Activated T-cell treated with anti-CD3 and anti-CD28 coated beads, Interleukin-2, amount 50 U/mL, for 24 hours (primary cell): ENCODE measurements at places on chromosomes 3 and 15.

- no peak for DNase-seq
These were observed 126.7 kb upstream of the PHLDB2 start for GRCh38 chr3:111732252-111732879.

DNA sequence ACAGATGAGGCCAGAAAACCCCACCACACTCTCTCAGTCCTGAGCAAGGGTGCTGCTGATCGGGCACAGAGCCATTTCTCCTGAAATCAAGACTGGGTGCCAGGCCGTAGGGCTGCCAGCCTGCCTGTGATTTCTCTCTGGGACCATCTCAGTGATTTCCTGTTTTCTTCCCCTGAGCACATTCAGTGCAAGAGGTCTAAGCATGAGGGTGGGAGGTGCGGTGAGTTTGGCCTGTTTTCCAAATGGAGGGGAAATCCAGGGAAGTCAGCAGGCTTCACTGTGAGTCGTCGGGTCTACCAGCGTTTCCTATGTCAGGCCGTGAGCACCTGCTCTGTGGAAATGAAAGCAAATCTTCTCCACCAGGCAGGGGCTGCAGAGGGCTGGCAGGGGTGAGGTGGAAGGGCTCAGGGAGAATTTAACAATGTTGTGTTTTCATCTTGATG, 82.3 kb downstream of the ST6GAL1 start:
- DNase-seq: peak; percentile 68

- no peak for DNase-seq
These were observed 296.0 kb downstream of the MEX3B start for GRCh38 chr15:81749716-81750375.

GRCh38 chr15:62124176-62124972, 40.7 kb downstream of the C2CD4B start:
- DNase-seq: no peak

DNA sequence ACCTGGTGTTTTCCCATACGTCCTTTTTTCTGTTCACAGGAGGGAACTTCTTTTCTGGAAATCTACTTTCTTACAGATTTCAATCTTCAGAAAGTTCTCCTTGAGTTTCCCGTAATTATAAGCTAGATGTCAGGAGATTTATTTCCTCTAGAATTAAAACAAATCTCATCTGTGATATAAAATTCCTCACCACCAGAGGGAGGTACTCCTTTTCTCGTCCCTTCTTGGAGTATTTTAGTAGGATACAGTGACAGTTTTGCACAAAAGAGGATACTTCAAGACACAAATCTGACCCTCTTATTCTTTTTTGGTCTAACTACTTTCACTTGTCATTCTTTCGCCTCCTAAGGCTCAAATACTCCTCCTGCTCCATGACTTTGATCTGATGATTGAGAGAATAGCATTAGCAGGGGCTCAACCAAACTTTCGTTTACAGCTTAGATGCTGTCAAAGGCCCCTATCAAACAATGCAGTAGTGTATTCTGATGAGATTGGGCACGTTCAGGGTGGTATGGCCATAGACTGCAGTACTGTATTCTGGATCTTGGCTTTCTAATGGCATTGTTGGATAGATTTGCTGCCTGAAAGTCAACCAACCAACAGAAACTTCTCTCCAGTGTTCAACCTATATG, 38.0 kb downstream of the TMEM41A start:
- no peak for DNase-seq

DNA sequence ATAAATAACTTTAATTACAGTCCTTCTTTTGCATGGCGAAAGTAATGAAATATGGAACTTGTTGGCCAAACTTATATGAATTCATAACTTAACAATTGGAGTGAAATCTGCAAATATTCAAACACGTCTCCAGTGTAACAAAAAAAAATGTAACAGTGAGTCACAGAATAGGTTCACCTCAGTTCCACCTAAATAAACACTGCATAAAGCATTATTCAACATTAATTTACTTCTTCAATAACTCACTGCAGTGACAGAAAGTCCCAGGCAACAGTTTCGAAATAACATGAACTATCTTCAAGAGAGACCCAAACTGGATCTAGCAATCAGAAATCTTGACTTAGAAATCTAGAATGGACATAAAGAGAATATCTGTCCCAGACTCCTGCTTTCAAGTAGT, 75.6 kb downstream of the GMNC start:
- DNase-seq: no peak

GRCh38 chr15:37076543-37076942, 23.8 kb downstream of the MEIS2 start:
- DNase-seq: no peak

DNA sequence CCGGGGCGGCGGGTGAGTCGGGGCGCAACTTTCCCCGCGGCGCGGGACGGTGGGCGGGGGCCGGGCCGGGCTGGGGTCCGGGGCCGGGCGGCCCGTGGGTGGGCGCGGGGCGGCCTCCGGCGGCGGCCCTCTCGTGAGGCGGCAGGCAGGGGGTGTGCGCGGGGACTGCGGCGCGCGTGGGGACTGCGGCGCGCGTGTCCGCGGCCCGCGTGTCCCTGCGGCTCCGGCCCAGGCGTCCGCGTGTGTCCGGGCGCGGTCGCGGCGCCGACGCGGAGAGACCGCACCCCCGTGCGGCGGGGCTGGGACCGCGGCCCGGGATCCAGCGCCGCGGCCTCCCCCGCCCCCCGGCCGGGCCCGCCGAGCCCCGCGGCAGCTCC, 349 bp downstream of the PLXNA1 start:
- no peak for DNase-seq

DNA sequence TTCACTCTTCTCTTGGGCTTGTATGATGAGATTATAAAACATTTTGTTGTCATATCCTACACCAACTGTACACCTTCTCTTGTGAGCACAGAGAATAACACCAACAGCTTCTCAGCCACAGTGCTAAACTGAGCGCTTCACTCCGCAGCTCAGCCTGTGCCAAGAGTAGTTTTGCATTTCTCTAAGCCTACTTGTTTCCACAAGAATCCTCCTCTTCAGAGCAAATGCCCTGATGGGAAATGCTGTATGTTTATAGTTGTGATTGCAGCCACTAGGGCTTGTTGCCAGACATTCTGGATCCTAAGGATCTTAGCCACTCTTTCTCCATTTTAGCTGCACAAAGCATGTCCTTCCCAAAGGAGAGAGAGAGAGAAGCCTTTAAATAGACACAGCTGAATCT, 138.8 kb upstream of the PLXND1 start:
- no peak for DNase-seq

DNA sequence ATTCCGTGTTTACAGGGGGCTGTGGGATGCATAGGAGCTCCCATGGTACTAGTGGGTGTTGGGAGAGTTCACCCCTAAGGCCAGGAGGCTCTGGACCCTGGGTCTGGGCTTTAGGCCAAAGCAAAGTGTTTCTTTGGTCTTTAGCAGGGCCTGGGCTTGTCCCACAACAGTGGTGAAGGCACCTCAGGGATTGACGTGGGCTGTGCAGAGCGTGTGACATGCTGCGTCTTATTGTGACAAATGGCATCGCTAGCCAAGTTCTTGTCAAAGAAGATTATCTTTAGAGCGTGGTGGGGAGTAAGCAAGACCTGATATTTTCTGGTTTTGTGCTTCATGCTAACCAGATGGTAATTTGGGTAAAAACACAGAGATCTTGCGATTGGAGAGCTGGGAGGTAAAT, 170.1 kb downstream of the APBA2 start:
- DNase-seq: no peak

- peak; percentile 69 for DNase-seq
These were observed 150.2 kb downstream of the DNAJB8 start for GRCh38 chr3:128316481-128316891.

DNA sequence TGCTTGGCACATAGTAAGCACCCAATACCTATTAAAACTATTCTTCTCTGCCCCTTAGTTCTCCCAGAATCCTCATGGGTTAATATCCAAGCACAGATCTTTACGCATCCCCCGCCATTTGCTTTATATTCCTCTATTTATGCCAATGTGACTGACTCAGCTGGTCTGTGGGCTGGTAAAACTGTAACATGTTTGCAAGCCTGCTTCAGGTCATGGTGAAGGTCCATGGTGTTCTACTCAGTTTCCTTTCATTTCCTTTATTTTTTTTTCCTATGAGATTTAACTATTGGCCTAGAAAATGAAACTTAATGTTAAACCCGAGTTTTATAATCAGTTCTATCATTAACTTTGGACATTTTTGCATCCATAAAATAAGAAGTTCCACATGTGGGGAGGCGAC, 47.0 kb downstream of the FRMD4B start:
- no peak for DNase-seq

DNA sequence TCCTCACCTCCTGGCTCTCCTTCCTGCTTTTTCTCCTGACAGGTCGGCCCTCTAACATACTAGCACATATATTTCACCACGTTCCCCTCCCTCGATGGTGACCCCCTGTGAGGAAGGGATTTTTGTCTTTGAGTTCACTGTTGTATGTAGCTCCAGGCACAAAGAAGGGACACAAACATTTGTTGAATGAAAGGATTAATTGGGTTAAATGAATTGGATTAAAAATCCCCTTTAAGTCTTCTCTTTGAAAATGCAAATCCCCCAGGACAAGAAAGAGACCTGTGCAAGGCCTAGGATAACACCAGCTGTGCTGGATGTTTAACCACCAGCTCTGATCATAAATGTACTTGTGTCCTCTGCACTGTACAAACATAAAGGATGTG, 3.3 kb downstream of the CALML4 start:
- DNase-seq: no peak

DNA sequence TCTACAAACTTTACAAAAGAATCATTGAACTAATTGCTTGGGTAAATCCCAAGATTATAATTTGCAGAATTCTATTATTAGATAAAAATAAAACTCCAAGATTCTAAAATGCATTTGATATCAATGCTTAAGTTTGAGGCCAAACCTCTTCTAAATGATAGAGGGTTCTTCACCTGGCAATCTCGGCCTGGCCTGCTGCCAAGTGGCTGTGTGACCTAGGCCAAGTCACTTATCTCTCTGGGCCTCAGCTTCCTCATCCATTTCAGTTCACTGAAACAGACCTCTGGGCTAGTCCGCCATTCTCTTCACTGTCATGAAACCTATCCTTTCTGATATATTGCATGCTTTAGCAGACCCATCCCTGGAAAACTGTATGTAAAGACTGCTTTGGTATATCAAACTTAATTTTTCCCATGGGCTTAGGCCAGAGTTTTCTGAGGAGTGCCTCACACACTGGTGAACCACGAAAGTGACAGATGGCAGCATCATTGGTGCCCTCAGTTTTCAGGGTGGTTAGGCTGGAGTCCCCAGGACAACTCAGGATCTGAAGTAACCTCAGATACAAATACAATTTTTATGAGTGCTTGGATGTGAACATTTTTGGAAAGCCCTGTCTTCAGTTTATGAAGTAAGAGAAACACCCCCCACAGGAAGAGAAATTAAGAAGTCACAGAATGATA, 21.8 kb downstream of the NUDT16 start:
- DNase-seq: no peak

- DNase-seq: no peak
These were observed 43.2 kb upstream of the ZNF148 start for GRCh38 chr3:125418306-125418705.

DNA sequence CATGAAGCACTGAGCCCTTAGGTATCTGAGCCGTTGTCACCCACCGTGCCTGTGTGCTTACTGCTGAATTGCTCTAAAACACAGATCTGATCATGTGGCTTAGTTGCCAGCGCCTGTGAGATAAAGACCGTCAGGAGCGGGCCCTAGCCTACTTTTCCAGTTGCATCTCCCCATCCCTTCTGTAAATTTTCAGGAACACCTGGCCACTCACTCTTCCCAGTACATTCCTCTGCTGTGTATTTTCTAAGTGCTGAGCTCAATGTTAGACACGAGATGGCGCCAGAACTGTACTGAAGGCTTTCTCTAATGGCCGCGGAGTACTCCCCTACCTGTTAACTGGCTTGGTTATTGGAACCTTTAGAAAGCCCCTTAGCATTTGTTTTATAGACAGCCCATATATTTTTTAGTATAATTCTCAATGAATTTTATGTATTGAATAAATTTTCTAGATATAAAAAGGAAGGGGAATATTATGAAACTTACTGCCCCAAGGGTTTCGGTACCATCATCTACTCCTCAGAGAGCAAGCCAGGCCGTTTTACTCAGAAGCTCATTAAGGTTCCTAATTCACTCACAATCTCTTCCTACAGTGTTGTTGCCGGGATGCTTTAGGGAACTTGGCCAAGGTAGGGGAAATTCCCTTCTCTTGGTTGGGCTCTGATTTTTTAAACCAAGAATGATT, 16.7 kb upstream of the WNT7A start:
- peak; percentile 59 for DNase-seq

- DNase-seq: no peak
These were observed 186.8 kb downstream of the CHST2 start for GRCh38 chr3:143306407-143306806.

GRCh38 chr3:64945171-64945729, 257.4 kb upstream of the ADAMTS9 start:
- no peak for DNase-seq

GRCh38 chr3:11555881-11556633, 87.7 kb downstream of the VGLL4 start:
- DNase-seq: no peak

DNA sequence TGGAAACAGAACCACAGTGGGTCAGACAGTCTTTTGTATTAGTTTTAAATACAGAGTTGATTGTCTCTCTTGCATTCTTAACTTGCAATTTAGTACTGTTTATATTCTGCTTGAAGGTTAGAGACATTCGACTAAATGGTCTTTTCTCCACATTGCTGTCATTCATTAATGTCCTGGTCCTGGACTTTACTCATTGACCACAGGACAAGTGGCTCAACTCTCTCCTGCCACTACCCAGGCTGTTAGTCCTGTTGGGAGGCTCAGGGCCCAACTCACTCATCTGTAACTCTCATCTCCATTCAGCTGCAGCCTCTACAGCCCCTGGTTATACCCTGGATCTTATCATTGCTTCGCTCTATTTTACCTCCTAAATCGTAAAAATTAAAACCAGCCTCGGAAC, 427.4 kb downstream of the LPP start:
- no peak for DNase-seq

- DNase-seq: no peak
These were observed 22.7 kb downstream of the ATP6V1A start for GRCh38 chr3:113769551-113769950.

DNA sequence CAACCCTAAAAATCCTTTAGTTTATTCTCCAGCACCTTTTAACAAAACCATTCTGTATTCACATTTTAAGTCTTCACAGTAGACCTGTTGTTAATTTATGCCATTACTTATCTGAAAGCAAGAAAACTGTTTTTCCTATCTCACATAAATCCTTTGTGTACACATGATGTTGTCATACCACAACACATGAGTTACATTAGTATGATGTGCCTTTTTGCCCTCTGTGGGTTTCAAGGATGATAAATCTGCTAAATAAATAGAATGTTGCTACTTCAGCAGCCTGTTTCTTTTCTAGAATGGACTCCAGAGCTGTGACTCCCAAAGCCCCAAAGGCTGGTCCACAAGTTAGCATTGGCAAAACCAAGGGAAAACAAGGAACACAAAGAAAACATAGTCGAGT, 151.6 kb downstream of the SERPINI1 start:
- DNase-seq: no peak
